A549 treated with CORT108297 at 1 μM for 4 hours (cell line): ENCODE measurements at places on chromosomes 13 and 19. TPM values are rescaled to one million over a fixed set of nuclear protein-coding genes. Genes with fewer than 3 reads are reported as not detected.

The HSPB6 gene
- total RNA-seq, result 0.12 to 0.29 TPM (median 0.19 TPM) in 5 replicates

The ACP5 gene
- 0.12 to 0.51 TPM (median 0.25 TPM) in 4 of 5 replicates, not detected in the other for total RNA-seq

The NXNL1 gene
- total RNA-seq, result not detected in 5 replicates

The ZNF541 gene
- total RNA-seq, result not detected in 5 replicates

The C19orf85 gene
- total RNA-seq, result not detected in 5 replicates

The SIGLEC5 gene
- 0.06 TPM in 1 of 5 replicates, not detected in the others for total RNA-seq

The DENND1C gene
- total RNA-seq, result 0.07 to 0.28 TPM (median 0.22 TPM) in 5 replicates

The C1QTNF9B gene
- total RNA-seq, result not detected in 5 replicates

The EBI3 gene
- total RNA-seq, result 2.8 to 5.2 TPM (median 3.2 TPM) in 5 replicates

The PEAK3 gene
- total RNA-seq, result not detected in 5 replicates

The CYP4F22 gene
- total RNA-seq, result 0.06 to 0.09 TPM (median 0.08 TPM) in 5 replicates

The TMEM145 gene
- total RNA-seq, result 2.1 to 4.1 TPM (median 2.8 TPM) in 5 replicates

The PIN1 gene
- 56.7 to 81.4 TPM (median 80.6 TPM) in 5 replicates for total RNA-seq
